ENCODE measurements at places on chromosomes 7 and 10.

- no peak for DNase-seq
These were observed 5.3 kb downstream of the CYP26C1 start for GRCh38 chr10:93065675-93066543.

GRCh38 chr7:70734411-70734810, 397.5 kb upstream of the GALNT17 start:
- DNase-seq: no peak

- no peak for DNase-seq
These were observed 5.3 kb downstream of the ATP5MF start for GRCh38 chr7:99460651-99461050.

GRCh38 chr10:3325954-3326750, 153.6 kb upstream of the PITRM1 start:
- DNase-seq: no peak

DNA sequence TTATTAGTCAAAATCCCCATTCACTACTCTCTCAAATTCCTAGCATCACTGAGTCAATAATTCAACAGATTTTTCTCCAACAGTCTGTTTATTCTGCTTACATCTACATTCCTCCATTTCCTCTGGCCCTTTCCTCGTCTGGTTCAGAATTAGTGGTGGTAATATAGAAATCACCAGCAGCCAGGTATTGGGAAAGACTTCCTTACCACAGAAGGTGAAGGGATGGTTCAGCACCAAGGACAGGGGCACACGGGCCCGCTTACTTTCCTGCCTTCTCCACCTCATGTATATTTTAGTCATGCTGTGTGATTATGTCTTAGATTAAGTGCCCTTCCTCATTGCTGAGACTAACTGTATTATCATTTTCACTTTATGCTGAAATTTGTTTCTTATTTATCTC, 70.4 kb upstream of the APBB1IP start:
- DNase-seq: peak; percentile 8
